ENCODE measurements at places on chromosomes 3 and 15.
A peak's percentile ranks its signal among the peaks of the same experiment; 100 is the strongest.

- DNase-seq, result no peak
These were observed 48.7 kb downstream of the ETV5 start for GRCh38 chr3:186060222-186060621.

DNA sequence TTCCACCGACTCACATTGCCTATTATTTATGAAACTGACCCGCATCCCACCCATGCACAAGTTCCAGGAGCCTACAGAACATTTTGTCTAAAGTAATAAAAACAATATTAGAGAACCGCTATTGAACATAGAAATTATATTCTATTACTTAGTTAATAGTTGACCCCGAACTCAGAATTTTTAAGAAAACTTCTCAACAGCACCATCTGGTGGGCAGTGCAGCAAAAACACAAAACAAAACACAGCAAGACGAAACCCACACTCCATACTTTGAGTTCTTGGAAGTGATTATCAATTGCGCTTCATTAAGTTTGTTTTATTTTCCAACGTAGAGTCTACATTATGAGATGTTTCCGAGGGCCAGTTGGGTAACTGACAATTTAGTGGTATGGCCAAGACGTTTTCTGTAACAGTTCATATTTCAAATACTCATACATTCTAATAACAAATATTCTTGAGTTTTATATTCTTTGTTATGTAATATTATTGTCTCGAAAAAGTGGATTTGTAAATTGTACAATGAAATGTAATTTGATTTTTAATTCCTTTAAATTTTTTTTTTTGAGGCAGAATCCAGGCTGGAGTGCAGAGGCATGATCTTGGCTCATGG lies 24.0 kb upstream of the C3orf70 start:
- no peak for DNase-seq

DNA sequence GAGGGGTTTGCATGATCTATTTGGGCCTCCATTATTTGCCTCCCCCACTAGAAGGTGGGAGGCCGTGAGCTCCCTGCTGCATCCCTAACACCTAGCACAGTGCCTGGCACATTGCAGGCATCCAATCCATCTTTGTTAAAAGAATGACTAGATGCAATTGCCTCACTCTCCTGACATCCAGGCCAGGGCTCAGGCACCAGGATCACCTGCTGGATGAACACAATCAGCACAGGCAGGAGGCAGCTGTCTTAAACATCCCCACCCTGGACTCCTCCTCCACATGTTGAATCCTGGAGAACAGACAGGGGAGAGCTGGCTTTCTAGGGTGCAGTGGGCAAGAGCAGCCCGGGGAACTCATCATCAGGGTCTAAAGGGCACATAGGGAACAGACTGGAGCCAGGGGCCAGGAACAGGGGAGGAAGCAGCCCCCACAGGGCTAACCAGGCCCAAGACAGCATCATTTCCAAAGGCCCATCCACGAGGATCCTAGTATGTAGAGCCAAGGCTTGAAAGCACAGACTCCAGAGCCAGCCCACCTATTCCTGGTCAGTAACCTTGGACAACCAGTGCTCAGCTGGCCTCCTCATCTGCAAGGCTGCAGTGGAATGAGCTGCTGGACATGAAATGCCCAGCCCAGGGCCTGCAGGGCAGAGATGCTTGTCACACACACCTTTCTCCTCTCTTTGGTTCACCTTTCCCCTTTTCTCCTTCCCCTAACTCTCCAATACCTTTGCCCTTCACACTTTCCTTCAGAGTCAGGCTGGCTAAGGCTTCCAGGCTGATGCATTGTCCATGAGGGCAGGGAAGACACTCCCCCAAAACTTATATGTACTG lies 254.4 kb upstream of the TLE3 start:
- DNase-seq, result no peak

DNA sequence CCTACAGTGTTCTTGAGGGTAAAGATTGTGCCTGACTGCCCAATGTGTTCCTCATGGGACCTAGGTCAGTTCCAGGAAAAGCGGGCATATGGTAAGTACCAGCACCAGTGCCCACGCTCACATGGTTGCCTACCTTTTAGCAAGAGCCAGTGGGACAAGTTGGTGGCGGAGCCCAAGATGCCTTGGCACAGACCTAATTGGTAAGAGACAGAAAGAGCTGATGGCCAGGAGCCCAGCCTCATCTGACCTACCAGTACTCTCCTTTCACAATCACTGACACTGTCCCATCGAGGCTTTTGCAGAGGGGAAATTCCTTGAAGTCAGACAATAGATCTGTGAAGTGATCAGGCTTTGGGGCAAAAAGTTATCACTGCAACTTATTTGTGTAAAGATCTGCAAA lies 98.4 kb upstream of the BCL6 start:
- no peak for DNase-seq

DNA sequence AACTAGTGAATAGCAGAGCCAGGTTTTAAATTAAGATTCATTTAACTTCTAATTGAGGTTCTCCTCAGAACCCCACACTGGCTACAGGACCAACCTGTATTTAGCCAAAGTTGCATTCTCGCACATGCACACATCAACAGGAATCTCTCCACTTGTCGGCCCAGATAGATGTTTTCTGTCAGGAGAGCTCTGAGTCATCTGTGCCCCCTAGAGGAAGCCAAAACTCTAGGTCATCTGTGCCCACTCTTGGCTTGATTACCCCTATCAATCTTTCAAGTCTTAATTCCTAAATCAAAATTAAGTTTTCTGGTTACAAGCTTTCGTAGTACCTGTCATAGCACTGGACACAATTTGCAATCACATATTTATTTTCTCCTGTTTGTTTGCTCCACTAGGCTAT lies 104.9 kb upstream of the EOMES start:
- no peak for DNase-seq

GRCh38 chr3:173921732-173922131 lies 524.2 kb downstream of the NLGN1 start:
- no peak for DNase-seq

- no peak for DNase-seq
These were observed 206.0 kb downstream of the THRB start for GRCh38 chr3:24288496-24289236.

GRCh38 chr3:121818578-121818977 lies 16.3 kb downstream of the IQCB1 start:
- DNase-seq, result no peak

DNA sequence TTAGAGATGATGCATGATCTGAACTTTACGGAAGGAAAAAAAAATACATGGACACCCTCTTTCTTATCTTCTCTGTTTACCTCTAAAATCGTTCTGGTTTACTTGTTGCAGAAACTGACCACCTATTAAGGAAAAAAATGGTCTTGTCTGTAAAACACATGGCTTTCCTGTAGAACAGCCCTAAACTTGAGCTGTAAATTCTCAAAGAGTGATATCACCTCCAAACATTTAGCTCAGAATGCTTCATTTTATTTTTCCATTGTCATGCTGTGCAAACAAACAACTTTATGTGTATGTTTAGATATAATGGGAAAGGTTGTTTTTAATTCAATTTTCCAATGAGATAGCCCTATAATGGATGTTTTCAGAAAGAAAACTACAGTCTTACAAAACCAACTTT lies 237.4 kb upstream of the NR2F2 start:
- DNase-seq, result no peak

GRCh38 chr3:195119461-195120266 lies 151.3 kb downstream of the XXYLT1 start:
- DNase-seq, result no peak

DNA sequence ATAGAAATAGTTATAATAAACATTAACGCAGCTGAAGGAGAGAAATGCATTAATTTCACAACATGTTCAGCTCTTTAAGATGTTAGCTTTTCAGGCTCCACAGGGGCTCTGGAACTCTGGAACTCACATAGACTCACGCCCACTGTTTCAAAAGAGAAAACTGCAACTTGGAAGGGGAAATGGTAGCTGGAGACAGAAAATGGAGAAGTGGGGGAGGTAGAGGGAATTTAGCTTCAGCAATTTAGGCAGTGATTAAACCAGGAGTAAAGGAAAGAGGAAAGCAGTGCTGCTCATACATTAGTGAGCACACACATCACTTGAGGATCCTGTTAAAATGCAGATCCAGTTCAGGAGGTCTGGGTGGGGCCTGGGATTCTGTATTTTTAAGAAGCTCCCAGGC lies 274.8 kb upstream of the TRIM42 start:
- no peak for DNase-seq

- DNase-seq, result no peak
These were observed 388.4 kb upstream of the NDN start for GRCh38 chr15:24075420-24076089.

- no peak for DNase-seq
These were observed 20.3 kb downstream of the LRCH3 start for GRCh38 chr3:197811343-197811742.

GRCh38 chr3:94360987-94361386 lies 298.1 kb downstream of the NSUN3 start:
- no peak for DNase-seq

- DNase-seq, result peak; percentile 19
These were observed 103.2 kb upstream of the TJP1 start for GRCh38 chr15:29925227-29926082.

- DNase-seq, result no peak
These were observed 25.4 kb downstream of the ADPGK start for GRCh38 chr15:72758182-72758581.

- DNase-seq, result no peak
These were observed 43.8 kb upstream of the FBXL22 start for GRCh38 chr15:63553388-63553791.

- DNase-seq, result no peak
These were observed 476.3 kb downstream of the EPHB1 start for GRCh38 chr3:135271177-135272025.

GRCh38 chr15:58331913-58332675 lies 99.7 kb upstream of the LIPC start:
- DNase-seq, result peak; percentile 88

DNA sequence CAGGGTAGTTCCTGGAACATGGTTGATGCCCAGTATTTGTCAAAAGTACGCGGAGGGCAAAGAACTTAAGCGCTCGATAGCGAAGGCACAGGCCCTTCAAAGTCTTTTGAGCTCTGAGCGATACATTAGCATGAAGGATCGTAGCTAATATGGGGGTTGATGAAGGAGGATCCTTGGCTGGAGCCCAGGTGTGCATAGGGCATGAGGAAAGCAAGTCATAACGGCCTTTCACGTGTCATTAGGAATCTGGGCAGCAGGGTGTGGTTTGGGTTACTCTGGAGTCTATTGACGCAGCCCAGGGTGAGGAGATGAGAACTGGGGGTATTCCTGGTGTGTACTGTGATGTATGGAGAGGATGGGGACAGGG lies 31.7 kb downstream of the SPINK8 start:
- DNase-seq, result no peak

DNA sequence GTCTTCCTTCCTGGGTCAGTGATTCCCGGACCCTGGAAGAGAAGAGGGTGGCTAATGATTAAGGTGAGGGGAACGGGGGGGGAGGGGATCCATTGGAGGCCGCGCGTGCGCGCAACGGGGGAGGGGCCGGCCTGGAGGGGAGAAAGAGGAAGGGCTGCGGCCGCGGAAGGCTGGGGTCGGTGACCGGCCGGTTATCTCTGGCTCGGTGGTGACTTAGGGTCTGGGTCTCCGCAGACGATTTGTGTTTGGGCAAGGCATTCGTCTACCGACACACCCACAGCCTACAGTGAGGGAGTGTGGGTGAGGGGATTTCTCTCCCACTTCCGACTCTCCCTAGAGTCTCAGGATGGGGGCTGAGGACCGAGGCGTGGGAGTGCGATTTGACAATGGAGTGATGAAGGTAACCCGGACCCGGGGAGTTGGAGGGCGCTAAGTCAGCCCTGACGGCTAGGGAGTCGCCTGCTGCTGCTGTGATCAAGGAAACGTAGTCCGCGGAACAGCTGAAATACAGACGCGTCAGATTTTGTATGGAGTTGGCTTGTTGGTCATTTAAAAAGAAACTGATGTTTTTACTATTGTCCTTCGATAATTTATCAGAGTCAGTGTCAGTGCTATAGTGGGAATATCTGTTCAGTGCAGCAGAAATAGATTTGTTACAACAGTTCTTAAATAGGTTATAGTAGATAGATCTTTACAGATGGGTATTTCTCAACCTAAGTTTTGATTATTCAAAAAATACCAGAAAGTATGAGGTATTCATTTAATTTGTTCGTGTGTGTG lies 733 bp downstream of the RNF111 start:
- peak; percentile 54 for DNase-seq
